MCF 10A (cell line): ENCODE measurements at places on chromosomes 5 and 9. TPM values are rescaled to one million over a fixed set of nuclear protein-coding genes. Genes with fewer than 3 reads are reported as not detected.
A peak's percentile ranks its signal among the peaks of the same experiment; 100 is the strongest.

The ABHD17B gene
- total RNA-seq: 10.4 and 10.5 TPM in 2 replicates

The RNF180 gene
- total RNA-seq: 6.0 and 7.4 TPM in 2 replicates

The PCDHGA6 gene
- 0.44 and 0.49 TPM in 2 replicates for total RNA-seq

The GKAP1 gene
- total RNA-seq: 4.5 and 5.8 TPM in 2 replicates

The DUSP1 gene
- 594 and 611 TPM in 2 replicates for total RNA-seq

The RANBP3L gene
- not detected in 2 replicates for total RNA-seq

The CNTFR gene
- not detected in 2 replicates for total RNA-seq

DNA sequence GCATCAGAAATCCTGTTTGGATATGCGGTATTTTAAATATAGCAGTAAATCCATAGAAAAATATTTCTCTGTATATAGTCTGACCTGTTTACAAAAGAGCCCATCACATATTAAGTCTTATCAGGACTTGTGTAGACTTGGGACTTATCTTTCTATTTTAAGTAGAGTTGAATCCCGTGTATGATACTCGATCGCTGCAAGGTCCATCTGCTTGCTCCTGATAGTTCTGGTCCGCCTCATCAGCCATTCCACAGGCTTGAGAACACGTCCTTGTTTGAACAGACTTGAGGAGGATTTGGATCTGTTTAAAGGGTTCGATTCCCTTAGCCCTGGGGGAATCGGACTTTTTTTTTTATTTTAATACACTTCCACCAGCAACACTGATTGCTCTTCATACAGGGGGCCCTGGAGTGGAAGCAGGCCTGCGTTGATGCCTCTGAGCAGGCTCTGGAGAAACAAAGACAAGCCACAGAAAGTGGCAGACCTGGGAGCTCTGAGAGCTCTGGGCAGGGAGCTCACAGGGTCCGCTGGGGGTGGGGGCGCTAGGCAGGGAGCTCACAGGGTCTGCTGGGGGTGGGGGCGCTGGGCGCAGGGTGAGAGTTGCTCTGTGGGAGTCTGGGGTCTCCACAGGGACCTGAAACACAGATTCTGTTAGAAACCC lies 112.2 kb downstream of the MVB12B start:
- no peak overlapping the region for H3K4me3 ChIP-seq
- no peaks in the 10 kb centered on the region for H3K4me1 ChIP-seq
- H3K27me3 ChIP-seq: no peaks in the 10 kb centered on the region
- no peaks in the 10 kb centered on the region for H3K36me3 ChIP-seq
- DNase-seq: no peak

DNA sequence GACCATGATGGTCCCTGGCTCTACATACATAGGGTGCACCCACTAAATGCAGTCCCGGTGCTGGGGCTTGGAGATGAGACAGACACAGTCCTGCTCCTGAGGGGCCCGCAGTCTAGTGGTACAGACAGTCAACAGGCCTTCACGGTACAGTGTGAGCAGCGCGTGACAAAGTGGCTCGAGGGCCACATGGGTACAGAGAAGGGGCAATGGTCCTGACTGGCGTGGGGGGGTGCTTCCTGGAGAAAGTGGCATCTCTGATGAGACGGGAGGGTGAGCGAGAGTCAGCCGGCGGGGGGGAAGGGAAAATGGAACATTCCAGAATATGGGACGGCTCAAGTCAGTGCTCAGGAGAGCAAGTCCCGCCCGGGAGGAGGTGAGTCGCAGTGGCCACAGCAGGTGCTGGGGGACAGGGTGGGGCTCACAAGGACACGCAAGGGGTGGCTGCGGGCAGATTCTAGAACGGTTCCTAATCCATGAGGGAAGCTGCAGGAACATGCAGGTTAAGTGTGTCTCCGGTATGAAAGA lies 38.0 kb downstream of the WHRN start:
- H3K36me3 ChIP-seq: no peaks in the 10 kb centered on the region
- H3K27ac ChIP-seq: peak overlapping the region; percentile 84
- no peak overlapping the region for H3K4me3 ChIP-seq

DNA sequence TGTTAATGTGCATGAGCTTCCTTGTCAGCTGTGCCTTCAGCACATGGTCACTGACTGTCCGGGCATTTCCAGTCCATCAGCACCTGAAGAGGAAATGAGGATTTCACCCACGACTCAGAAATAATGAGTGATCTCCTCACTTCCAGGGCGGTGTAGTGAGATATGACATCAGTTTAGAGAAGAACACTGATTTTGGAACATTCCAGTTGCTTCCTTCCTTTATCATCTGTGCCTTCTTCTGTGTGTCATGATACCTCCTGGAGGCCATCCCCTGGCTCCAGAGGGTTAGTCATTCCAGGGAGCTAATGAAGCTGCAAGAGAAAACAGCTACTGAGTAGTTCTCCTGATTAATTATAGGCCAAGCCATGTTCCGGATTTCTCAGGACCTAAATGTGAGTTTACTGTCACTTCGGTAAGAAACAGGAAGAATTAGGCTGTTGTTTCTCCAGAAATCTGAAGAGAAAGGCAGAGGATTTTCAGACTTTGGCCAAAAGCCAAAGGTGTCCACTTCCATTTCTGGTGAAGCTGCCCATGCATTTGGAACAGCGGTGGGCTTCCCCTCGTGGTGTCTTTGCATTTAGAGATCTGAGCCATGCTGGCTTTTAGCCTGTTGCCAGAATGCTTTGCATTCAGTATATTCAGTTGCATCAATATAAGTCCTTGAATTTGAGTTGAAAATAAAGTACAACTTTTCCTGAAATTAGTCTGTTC lies 161.3 kb upstream of the OTULINL start:
- no peak for DNase-seq
- H3K27me3 ChIP-seq: no peaks in the 10 kb centered on the region
- no peaks in the 10 kb centered on the region for H3K4me1 ChIP-seq
- H3K36me3 ChIP-seq: peaks cover 80% of the 10 kb centered on the region
- H3K4me3 ChIP-seq: no peak overlapping the region

- no peak overlapping the region for H3K27ac ChIP-seq
- no peaks in the 10 kb centered on the region for H3K4me1 ChIP-seq
- H3K36me3 ChIP-seq: no peaks in the 10 kb centered on the region
- no peak overlapping the region for H3K4me3 ChIP-seq
Measured at GRCh38 chr5:133321286-133321832, 269.5 kb downstream of the HSPA4 start.

- no peak for DNase-seq
- peaks cover 10% of the 10 kb centered on the region for H3K27me3 ChIP-seq
- H3K4me1 ChIP-seq: no peaks in the 10 kb centered on the region
- no peak overlapping the region for H3K27ac ChIP-seq
- H3K36me3 ChIP-seq: peaks cover 6% of the 10 kb centered on the region
- no peak overlapping the region for H3K4me3 ChIP-seq
Measured at GRCh38 chr9:89696780-89697179, 92.0 kb downstream of the GADD45G start.

GRCh38 chr9:328453-328852 lies 113.8 kb downstream of the DOCK8 start:
- H3K27me3 ChIP-seq: no peaks in the 10 kb centered on the region
- no peak overlapping the region for H3K4me3 ChIP-seq
- no peak for DNase-seq
- no peak overlapping the region for H3K27ac ChIP-seq
- H3K36me3 ChIP-seq: no peaks in the 10 kb centered on the region

DNA sequence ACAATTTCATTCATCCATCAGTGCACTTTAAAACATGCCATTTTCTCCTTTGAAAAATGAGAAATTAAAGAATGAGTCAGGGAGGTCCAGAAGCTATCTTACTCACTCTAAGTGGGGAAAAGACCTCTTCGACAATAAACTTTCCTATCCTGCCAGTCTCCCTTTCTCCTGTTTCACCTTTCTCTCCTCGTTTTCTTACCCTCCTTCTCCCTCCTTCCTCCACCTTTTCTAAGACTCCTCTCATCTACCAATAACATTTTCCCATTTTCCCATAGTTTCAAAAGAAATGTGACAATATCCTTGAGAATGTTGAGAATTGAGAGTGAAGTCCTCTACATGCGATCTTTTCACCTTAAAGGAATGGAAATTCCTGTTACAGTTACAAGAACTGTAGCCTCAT lies 450.5 kb upstream of the GRAMD2B start:
- peaks cover 5% of the 10 kb centered on the region for H3K4me1 ChIP-seq
- H3K36me3 ChIP-seq: no peaks in the 10 kb centered on the region
- no peak for DNase-seq
- no peak overlapping the region for H3K27ac ChIP-seq

DNA sequence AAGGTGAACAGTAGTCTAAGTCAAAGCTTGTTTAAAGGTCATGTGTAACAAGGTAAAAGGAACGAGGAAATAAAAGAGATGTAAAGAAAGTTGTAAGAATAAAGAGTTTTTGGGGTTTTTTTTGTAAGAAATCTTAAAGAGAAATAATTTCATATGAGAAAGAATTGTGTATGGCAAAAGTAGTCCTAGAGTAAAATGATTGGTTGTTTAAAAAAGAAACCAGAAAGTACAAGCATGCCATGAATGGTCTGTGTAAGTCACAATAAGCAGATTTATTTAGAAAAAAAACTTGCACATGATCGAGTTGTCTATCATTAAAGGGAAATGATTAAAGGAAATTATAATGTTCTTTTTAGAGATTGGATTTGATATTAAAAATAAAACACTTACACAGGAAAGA lies 172.6 kb upstream of the TUSC1 start:
- H3K4me3 ChIP-seq: no peak overlapping the region
- no peak overlapping the region for H3K27ac ChIP-seq
- no peak for DNase-seq
- H3K27me3 ChIP-seq: no peaks in the 10 kb centered on the region
- peaks cover 5% of the 10 kb centered on the region for H3K36me3 ChIP-seq

DNA sequence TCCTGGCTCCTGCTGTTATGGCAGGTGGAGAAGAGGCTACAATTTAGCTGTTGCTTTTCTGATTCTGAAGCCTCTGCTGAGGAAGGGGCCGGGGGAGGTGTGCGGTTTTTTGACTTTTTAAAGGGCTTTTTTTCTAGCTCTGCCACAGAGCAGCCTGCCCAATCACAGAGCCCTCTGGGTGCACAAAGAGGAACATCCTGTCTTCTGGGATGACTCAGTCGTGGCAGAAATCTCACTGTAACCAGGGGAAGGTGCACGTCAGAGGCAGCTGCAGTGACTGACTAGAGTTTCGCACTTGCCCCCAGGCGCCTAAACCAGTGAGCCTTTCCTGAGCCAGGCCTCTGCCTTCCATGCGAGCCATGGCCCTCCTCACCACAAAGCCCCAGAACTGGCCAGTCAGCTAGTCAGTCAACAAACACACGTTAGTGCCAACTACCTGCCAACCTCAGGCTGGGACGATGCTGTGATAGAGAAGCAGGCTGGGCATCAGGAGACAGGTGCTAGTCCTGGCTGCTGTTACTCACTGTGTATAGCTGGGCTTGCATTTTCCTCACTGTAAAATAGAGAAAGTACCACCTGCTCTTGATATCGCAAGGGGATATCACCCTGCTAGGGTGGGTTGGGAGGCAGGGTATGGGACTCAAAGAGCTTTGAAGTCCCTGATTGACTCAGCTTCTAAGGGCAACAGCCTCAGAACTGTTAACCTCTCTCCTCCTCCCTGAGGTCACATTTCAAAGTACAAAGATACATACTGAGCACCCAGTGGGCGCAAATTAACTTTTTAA lies 2.2 kb downstream of the AKNA start:
- DNase-seq: peak; percentile 98
- H3K36me3 ChIP-seq: peaks cover 6% of the 10 kb centered on the region
- H3K27ac ChIP-seq: peak overlapping the region; percentile 93
- no peak overlapping the region for H3K4me3 ChIP-seq
- no peaks in the 10 kb centered on the region for H3K27me3 ChIP-seq
- peaks cover 24% of the 10 kb centered on the region for H3K4me1 ChIP-seq

GRCh38 chr9:124361128-124361527 lies 54.1 kb downstream of the PSMB7 start:
- DNase-seq: no peak
- peaks cover 36% of the 10 kb centered on the region for H3K36me3 ChIP-seq
- no peak overlapping the region for H3K27ac ChIP-seq
- H3K4me1 ChIP-seq: peaks cover 20% of the 10 kb centered on the region
- no peak overlapping the region for H3K4me3 ChIP-seq

DNA sequence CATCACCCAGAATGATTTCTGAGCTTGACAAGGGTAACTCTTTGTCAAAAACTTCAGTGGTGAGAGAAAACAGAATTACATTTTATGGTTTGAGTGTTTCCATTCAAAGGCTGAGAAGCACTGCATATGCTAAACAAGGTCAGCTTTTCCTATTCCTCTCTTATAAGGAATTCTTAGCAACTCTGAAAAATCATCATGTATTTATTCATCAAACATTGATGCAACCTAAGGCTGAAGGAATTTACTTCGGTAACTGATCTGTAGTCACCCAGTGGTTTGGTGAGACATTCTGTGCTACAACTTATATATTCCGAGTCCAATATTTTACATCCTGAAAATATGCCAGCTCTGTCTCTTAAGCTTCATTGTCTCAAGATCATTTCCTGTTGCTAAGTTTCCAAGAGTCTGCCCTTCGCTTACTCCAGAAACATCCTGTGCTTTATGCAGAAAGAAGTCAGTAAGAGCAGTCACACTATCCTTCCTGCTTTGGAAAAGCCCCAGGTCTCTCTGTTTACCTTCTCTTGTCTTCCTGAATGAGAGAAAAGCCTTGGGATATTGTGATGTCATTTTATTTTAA lies 176.6 kb upstream of the TBCA start:
- no peak for DNase-seq
- H3K27ac ChIP-seq: no peak overlapping the region
- no peak overlapping the region for H3K4me3 ChIP-seq
- H3K36me3 ChIP-seq: no peaks in the 10 kb centered on the region
- H3K27me3 ChIP-seq: no peaks in the 10 kb centered on the region

DNA sequence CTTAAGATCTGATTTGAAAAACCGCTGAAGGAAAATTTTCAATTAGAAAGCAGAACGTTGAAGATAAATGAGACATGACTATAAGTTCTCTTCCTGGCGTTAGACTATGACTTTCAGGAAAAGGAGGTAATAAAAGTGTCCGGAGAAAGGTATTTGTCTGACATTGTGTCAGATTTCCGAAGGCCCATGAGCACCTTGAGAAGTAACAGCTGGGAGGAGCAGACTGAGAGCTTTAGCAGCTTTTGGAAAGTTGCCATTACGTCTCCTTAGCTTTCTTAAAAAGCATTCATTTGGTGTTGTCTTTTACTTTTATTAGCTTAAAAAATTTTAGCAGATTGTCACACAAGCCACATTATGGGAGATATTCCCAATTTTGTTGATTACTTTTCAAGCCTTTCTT lies 363.5 kb downstream of the NDUFS4 start:
- DNase-seq: no peak
- no peaks in the 10 kb centered on the region for H3K4me1 ChIP-seq
- H3K27ac ChIP-seq: no peak overlapping the region
- no peaks in the 10 kb centered on the region for H3K36me3 ChIP-seq
- no peak overlapping the region for H3K4me3 ChIP-seq

- no peak overlapping the region for H3K4me3 ChIP-seq
- DNase-seq: no peak
- H3K27me3 ChIP-seq: no peaks in the 10 kb centered on the region
- no peaks in the 10 kb centered on the region for H3K36me3 ChIP-seq
Measured at GRCh38 chr9:127776195-127776923, 2.1 kb downstream of the SH2D3C start.

- H3K36me3 ChIP-seq: no peaks in the 10 kb centered on the region
- no peak overlapping the region for H3K27ac ChIP-seq
- H3K27me3 ChIP-seq: no peaks in the 10 kb centered on the region
- H3K4me3 ChIP-seq: no peak overlapping the region
- H3K4me1 ChIP-seq: no peaks in the 10 kb centered on the region
Measured at GRCh38 chr5:81936750-81937149, 35.1 kb upstream of the ATG10 start.
